HepG2 (cell line): ENCODE measurements at places on chromosomes 1 and 21. TPM values are rescaled to one million over a fixed set of nuclear protein-coding genes. Genes with fewer than 3 reads are reported as not detected.

DNA sequence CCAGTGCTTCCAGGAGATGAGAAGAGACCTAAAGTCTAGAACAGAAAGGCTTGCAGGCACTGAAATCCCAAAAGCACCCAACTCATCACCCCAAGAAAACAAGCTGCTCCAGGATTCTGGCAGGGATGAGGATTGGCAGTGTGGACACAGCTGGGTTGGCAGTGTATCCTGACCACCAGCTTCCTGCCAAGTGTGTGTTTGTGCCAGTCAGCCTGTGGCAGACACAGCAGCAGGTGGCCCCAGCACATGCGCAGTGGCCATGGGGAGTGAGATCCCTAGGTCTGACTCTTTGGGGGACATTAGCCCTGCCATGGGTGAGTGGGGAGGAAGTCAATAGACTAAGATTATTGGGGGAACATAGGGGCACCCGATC is 8.7 kb upstream of the SNAPIN start:
- H3K27ac ChIP-seq: no peak overlapping the region
- DNase-seq: no peak
- no peaks in the 10 kb centered on the region for H3K27me3 ChIP-seq

GRCh38 chr1:90348934-90349333 is 354.0 kb downstream of the ZNF326 start:
- no peaks in the 10 kb centered on the region for H3K4me1 ChIP-seq
- H3K27ac ChIP-seq: no peak overlapping the region
- H3K36me3 ChIP-seq: no peaks in the 10 kb centered on the region
- H3K4me3 ChIP-seq: no peak overlapping the region
- DNase-seq: no peak

DNA sequence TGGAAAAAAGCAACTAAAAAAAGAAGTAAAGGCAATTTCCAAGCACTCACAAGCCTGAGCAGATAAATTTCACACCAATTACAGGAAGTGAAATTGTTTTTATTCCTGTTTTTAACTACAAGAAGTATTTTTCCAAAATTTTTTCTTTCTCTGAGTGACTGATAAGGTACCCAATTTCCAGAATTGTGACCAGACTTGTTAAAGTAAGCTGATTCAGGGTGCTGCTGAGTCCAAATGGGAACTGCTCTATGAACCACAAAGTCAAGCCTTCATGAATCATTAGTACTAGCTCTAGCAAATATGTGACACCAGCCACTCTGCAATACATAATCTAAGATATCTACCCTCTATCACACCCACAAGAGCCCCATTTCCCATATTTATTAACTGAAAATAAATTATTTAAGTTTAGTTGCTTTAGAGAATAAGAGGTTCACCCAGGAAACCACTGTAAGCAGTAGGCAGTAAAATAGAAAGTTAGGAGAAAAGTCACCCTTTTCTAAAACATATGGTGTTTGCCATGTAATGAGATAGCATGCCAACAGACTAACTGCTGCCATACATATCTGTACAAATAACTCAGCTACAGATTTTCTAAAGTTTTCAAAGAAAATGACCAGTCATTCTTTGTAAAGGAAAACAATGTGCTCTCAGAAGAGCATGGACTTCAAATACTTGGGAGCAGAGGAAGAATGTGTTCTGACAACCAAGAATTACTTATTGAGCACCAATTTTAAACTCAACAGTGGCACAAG is 43.1 kb upstream of the TNFSF18 start:
- H3K36me3 ChIP-seq: no peaks in the 10 kb centered on the region
- H3K4me1 ChIP-seq: no peaks in the 10 kb centered on the region
- H3K27me3 ChIP-seq: no peaks in the 10 kb centered on the region
- DNase-seq: no peak

Gene TSSK3
- 0.62 and 1.0 TPM in 2 replicates for total RNA-seq

Gene NUF2
- total RNA-seq: 39.4 and 44.9 TPM in 2 replicates
